ENCODE measurements at places on chromosomes 16 and 17.

- no peak for DNase-seq
Measured at GRCh38 chr17:41563607-41564170, 8.2 kb downstream of the KRT9 start.

- no peak for DNase-seq
Measured at GRCh38 chr17:32015245-32016013, 8.2 kb downstream of the LRRC37B start.

DNA sequence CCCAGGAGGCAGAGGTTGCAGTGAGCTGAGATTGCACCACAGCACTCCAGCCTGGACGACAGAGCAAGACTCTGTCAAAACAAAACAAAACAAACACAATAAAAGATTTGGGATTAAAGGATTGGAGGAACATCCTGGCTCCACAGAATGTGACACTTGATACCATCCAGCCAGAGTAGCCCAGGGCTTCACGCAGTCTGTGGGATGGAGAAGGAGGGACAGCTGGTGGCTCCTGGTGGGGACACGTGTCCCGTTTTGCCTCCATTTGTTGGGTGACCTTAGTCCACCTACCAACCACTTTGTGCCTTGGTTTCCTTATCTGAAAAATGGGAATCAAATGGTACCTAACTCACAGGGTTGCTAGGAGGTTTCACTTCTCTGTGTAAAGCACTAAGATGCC, 12.4 kb upstream of the CYB561 start:
- no peak for DNase-seq

DNA sequence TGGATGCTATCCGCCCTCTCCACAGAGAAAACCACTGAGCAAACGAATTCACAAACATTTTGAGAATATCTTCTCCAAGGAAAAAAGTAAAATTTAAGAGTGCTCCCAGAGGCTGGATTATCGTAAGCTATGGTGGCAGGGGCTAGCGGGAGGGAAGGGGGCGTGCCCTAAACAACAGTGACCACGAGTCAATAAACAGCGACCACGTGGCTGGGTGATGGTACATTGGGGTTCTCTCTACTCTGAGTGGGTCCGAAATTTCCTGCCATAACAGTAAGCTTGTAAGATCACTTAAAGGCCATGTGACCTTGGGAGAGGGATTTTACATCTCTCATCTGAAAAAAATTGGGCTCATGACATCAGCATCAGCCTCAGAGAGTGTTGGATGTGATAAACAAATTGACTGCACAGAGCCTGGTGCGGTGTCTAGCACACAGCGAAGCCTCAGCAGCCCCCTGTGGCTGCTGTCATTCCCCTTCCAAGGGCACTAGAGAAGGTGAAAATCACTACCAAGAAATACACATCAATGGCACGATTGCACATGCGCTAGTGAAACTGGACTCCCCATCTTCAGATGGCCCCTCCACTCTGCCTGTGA, 213.2 kb downstream of the XYLT1 start:
- DNase-seq = no peak

- DNase-seq = no peak
Measured at GRCh38 chr16:86948046-86948445, 369.1 kb downstream of the C16orf95 start.

GRCh38 chr17:77322514-77323412, 182.0 kb downstream of the SEC14L1 start:
- DNase-seq = no peak

GRCh38 chr17:4598776-4599504, 14.6 kb downstream of the SMTNL2 start:
- no peak for DNase-seq

GRCh38 chr17:75313941-75314551, 24.8 kb upstream of the SLC25A19 start:
- no peak for DNase-seq

- no peak for DNase-seq
Measured at GRCh38 chr17:41455236-41455635, 11.9 kb downstream of the KRT32 start.

GRCh38 chr16:55477736-55478135, 1.3 kb upstream of the MMP2 start:
- DNase-seq = no peak

All from stimulated activated CD8-positive, alpha-beta memory T cell treated with anti-CD3 and anti-CD28 coated beads, Interleukin-4, amount 100 ng/mL, for 1 hour (primary cell).